ENCODE measurements at places on chromosomes 3 and 15. TPM values are rescaled to one million over a fixed set of nuclear protein-coding genes. Genes with fewer than 3 reads are reported as not detected.

DNA sequence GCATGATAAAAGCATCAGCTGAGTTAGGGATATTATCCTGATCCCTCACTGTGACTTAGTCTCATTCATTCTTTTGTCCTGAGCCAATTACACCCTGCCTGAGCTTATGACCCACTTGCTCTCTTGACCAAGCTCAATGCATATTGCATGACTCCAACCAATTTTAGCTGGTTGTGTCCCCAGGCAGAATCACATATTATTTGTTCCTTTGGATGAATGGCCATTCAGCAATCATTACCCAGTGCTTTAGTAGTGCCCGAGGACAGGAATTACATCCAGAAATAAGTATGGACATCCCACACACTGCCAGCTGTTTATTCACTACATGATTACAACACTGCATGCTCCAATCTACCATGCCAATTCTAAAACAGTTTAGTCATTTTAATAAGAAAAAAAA lies 322.5 kb downstream of the ZBBX start:
- DNase-seq, result no peak

DNA sequence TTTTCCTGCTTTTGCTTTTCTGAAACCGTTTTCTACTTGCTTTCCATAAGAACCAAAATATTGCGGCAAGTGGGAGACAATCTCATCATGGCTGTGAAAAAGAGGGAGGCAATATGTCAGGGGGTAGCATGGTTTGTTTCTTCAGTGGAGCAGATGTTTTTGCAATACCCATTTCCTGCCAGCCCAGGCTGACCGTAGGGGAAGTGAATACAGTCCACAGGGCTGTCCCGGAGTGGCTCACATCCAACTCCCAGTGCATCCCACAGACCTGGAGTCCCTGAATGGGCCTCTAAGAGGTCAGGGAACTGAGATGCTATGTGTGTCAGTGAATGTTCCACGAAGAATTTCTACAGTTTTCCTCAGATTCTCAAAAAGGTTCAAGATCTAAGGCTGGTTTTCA lies 69.6 kb downstream of the EPHB1 start:
- no peak for DNase-seq

DNAH12 gene
- total RNA-seq, result under 0.01 TPM

HRG gene
- not detected for total RNA-seq
